ENCODE measurements at places on chromosomes 3 and 15.

GRCh38 chr3:135161425-135161824, 366.4 kb downstream of the EPHB1 start:
- no peak for DNase-seq

- DNase-seq, result no peak
These were observed 156.1 kb downstream of the DIPK2A start for GRCh38 chr3:144127700-144128099.

DNA sequence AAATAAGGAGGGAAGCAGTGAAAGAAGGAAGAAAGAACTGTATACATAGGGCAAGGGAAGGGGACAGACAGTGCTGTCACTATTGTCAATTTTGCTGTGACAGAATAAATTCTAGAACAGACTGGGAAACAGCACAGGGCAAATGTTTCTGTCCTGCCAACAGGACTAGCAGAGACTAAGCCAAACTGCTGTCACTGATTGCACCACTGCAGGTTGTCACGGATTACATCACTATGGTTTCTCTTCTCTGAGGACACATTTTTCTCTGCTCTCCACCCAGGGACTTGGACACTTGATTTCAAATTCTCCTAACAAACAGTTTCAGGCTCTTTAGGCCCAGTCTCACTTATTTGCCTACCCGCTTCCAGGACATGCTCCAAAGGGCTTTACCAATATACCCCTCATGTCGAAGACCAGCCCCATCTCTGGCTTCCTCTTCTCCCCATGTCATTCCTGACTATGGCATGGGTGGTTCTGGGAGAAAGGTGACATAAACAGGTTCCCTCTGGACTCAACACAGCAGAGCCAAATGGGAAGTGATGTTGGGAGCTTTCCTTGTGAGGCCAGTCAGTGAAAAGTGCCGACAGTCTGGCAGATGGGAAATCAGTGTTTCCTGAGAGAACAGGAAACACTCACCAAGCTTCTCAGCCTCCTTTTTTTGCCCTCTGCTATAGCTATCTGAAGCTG, 70.2 kb upstream of the ST3GAL6 start:
- no peak for DNase-seq

GRCh38 chr3:49244581-49245205, 32.3 kb downstream of the C3orf62 start:
- no peak for DNase-seq

DNA sequence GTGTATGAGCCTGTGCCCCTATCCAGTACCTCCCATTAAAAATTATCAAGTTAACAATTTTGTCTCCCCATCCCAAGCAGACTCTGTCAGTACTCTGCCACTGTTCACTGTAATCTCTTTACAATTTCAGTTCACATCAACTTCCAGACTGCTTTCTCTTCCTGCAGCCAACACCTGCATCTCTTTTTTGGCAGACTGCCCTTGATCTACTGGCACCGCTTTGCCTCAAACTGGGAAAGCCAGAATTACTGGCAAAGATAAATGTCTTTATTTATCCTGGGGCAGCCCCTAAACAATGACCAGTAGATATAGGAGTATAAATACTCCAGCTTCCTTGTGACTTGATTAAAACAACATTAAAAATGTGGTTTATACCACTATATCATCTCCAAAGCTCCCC, 494.1 kb downstream of the ZNF385D start:
- no peak for DNase-seq

GRCh38 chr3:55157731-55158130, 229.9 kb upstream of the LRTM1 start:
- no peak for DNase-seq

GRCh38 chr15:101121511-101122090, 130.2 kb downstream of the CHSY1 start:
- peak; percentile 11 for DNase-seq

All from stimulated activated CD4-positive, alpha-beta T cell treated with anti-CD3 and anti-CD28 coated beads, Interleukin-15, amount 100 ng/mL, for 1 hour (primary cell).